Mesothelial cell of epicardium (in vitro differentiated cells): ENCODE measurements at places on chromosomes 11 and 22.

DNA sequence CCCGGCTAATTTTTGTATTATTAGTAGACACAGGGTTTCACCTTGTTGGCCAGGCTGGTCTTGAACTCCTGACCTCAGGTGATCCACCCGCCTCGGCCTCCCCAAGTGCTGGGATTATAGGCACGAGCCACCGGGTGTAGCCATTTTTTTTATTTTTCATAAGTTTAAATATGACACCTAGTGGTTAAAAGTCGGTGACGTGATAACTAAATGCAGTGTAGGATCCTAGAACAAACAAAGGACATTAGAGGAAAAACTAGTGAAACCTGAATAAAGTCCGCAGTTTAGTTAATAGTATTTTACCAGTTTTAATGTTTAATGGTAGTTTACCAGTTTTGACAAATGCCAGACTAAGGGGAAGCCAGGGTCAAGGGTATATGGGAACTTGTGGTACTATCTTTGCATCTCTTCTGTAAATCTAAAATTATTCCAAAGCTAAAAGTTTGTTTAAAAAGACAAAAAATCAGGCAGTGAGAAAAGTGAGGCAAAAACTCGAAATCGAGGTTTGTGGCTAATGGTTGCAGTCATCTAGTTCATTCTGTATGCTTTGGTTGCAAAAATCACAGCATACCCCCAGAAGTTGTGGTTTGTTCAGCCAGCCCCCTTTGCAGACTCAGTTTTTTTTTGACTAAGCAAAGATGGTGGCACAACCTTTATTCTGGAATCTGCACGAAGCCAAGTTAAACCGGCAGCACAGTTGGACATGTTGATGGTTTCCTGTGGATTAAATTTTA is 29.6 kb downstream of the TOM1 start:
- no peak for DNase-seq

GRCh38 chr11:63908631-63909401 is 8.1 kb downstream of the RCOR2 start:
- DNase-seq: no peak

- no peak for DNase-seq
Observed at GRCh38 chr11:35007277-35007676, 90.9 kb downstream of the PDHX start.

DNA sequence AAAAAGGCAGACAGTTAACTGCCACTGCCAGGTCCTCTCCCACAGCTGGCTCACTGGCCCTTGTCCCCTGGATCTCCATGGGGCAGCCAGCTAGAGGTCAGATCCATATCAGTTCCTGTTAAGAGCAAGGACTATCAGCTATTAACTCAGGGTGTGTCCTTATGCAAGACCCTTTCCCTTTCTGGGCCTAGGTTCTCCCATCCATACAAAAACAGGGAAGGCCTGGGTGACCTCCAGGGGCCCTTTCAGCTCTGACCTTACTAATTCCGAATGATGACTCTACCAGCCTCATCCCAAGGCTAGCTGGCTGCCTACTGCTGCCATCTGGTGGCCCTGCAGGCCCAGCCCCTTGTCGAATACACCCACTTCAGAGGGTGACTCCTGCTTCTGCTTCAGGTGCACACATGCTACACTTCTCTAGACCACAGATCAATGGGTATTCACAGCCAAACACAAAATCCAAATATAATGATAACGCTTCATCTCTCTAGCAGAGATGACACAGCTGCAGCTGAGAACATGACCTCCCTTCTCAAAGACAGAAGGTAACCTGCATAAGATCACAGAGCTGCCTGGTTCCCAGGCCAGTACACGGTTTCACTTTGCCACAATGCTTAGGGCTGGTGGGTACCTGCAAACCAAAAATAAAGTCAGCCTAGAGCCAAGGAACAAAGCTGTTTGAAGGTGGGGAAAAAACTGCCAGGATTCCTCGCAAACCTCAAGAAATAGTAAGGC is 34.1 kb downstream of the SERGEF start:
- DNase-seq: no peak

DNA sequence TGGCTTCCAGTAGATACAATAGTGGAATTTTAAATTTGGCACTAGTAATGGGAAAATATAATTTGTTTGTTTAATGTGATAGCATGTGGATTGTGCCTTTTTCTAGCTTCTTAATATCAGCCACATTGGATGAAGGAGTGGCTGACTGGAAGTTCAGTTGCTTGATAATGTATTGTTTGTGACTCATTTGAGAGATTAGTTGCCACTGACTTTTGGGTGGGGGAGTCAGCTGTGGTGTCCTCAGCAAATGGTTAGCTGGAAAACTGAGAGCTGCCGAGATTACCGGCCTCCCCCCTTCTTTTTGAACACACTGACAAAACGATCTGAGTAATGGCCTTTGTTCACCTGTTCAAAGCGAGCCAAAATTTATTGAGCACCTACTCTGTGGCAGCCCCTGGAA is 5.5 kb downstream of the JAM3 start:
- no peak for DNase-seq

DNA sequence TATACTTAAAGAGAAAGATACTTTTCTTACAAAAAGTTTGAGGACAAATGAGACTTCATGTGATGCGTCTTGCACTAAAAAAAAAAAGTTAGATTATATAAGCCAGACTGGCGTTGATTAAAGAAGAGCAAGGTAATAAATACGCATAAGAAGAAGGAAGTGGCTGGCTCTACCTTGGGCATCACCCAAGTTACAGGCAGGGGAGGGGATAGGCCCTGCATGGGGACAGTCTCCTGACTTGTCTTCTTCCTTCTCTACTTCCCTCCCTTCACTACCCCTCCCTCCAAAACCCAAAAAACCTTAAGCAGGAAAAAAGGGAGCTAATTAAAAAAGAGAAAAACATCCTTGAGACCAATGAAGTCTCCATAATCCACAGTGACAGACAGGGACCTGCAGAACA is 22.3 kb upstream of the TMA7B start:
- no peak for DNase-seq

DNA sequence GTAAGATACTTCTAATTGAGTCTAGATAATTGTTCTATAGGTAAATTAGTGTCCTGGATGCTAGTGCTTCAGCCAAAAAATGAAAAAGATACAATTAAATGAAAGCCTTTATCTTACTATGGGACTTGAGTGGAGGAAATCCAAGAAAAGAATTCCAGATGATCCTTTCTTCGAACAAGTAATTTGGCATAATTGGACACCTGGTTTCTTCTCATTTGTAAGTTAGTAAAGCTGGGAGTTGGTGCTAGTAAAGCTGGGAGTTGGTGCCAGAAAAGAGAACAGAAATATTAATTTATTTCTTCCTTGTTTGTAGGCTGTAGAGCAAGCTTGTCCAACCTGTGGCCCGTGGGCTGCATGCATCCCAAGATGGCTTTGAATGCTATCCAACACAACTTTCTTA is 12.3 kb downstream of the OR51V1 start:
- DNase-seq: no peak

GRCh38 chr22:17130199-17130598 is 9.0 kb upstream of the TMEM121B start:
- no peak for DNase-seq

GRCh38 chr11:17529844-17530185 is 14.4 kb downstream of the USH1C start:
- no peak for DNase-seq

DNA sequence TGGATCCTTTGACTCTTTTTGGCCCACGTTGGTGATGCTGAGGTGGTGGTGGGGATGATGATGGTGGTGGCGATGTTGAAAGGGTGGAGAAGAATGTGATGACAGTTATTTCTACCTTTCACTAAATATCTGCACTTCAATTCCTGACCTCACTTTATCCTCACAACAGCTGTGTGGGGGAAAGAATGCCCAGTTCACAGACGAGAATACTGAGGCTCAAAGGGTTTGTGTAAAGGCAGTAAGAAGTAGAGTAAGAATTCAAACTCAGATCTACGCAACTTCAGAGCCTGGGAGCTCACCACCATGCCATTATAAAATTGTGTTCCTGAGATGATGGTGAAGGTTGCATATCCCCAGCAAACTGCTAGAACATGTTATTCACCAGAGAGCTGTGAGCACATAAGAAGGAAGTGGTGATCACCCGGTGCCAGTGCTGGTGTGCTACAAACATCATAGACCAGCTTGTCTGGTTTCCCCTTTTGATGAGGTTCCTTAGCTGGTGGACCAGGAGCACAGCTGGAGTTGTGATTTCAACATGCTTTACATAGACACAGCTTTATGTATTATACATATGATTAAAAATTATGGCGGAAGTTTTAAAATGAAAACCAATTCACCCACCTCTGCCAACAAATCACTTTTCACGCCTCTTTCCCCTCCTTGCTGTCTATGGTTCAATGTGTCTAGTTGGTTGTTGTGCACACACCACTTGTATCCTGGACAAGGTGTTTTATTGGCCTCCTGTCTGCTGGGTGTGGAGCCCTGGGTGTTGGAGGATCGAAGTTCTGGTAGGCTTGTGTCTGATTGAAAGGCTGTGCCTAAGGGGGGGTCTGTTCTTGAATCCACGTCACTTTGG is 6.2 kb downstream of the ST14 start:
- DNase-seq: no peak

- no peak for DNase-seq
Observed at GRCh38 chr22:17063411-17064106, 21.2 kb upstream of the IL17RA start.

DNA sequence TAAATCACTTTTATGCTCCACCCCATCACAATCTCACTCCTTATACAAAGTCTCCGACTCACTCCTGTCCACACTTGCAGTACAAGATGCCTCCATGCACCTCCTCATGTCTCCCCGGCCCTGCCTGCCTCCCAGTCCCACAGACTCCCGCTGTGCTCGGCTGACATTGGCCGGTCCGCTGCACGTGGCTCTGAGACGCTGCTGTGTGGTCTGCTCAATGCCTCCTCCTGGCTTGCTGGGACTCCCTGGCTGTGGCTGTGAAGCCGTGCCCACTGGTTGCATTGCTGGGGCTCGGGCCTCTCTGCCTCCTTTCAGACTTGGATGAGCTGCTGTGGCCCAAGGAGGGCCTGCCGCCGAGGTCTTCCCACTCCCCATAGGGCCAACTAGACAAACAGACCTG is 224.0 kb upstream of the B3GAT1 start:
- no peak for DNase-seq

DNA sequence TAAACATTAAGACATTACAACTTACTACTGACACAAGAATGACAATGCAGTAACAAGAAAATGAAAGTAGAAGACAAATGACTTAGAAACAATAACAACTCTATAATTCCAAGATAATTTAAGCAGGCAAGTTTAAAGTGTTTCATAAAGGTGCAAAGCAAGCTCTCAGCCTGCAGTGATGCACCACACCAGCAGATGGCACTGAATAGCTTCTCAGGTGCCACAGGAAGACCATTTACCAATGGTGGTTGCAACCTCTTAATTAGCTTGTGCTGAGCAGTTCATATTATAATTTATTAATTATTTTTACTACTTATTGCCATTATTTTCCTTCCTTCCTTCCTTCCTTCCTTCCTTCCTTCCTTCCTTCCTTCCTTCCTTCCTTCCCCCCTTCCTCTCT is 60.6 kb downstream of the NXPE2 start:
- DNase-seq: no peak

DNA sequence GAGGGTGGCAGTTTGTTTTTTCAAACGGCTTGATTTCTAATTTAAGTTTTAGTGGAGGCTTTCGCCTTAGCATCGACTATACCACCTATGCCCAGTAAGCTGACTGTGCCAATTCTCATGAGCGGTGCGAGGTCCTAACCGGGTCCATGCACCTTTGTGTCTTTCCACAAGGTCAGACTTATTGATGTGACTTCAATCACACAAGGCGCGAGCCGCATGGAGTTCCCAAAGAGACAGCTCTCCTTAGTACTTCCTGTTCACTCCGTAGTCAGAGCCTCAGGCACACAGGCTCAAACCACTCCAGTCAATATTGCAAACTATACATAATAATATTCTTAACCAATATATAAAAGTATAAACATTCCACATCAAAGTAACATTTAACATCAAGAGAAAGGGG is 18.2 kb downstream of the ST14 start:
- DNase-seq: no peak
